ENCODE measurements at places on chromosomes 1 and 21.
A peak's percentile ranks its signal among the peaks of the same experiment; 100 is the strongest.

DNA sequence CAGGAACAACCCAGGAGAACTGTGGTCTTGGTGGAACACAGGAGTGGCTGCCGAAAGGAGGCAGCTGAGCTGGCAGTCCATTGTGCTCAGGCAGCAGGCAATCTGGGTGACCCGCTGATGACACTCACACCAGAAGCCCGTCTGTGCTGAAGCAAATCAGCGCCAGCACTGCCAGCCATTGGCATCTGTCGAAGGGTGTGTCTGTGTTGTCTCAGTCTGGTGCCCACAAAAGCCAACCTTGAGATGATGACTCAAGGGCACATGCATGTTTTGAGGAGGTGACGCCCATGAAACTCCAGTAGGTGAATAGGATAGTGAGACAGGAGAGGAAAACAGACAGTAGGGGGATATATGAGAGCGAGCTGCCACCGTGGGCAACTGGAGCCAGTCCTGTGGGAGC, 167.3 kb downstream of the KAZN start:
- DNase-seq = no peak

DNA sequence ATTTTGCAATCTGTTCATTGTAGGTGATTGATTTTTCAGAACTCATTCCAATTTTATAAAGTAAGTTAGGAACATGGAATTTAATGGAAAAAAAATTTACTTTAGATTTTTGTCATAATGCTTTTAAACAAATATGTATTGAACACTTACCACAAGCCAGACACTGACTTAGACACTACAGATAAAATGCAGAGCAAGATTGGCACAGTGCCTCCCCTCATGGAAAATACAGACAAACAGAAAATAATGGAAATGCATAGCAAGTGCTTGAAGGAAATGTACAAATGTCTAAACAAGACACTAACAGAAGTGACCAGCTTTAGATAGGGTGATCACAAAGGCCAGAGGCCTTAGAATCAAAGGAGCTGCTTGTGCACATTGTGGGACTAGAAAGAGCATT, 260.5 kb upstream of the ADGRL2 start:
- DNase-seq = no peak

GRCh38 chr21:21163904-21164303, 165.7 kb downstream of the NCAM2 start:
- DNase-seq = peak; percentile 68

- DNase-seq = no peak
Measured at GRCh38 chr1:194225821-194226220, 1039.4 kb upstream of the B3GALT2 start.

DNA sequence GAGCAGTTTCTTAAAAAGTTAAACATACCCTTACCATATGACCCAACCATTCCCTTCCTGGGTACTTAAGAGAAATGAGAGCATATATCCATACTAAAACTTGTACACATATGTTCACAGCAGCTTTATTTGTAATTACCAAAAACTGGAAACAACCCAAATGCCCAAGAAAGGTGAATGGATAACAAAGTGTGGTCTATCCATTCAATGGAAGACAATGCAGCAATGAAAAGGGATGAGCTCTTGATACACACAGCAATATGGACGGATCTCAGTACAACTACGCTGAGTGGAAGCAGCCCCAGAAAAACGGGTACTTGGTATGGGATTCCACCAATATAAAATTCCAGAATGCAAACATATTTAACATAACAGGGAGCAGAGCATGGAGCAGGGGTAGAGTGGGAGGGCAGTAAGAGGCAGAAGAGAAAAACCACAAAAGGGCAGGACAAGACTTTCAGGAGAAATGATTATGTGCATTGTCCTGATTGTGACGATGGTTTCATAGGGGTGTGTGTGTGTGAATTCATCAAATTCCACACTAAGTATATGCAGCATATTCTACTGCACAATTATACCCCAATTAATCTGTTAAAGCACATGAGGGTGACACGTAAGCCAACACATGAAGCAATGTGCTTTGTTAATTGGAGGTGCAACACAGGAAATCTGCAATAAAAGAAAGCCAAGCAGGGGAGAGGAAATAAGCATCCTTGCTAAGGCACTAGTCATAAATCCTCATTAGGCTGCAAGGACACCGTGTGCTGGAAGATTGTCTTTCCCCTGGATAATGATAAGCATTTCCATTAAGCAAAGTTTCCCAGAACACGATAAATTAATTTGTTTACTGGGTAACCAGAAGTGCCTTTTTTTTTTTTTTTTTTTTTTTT, 113.1 kb upstream of the KRTAP19-8 start:
- no peak for DNase-seq

GRCh38 chr21:44931137-44931500, 8.7 kb upstream of the SLX9 start:
- no peak for DNase-seq

GRCh38 chr21:37717534-37717933, 198.7 kb downstream of the KCNJ6 start:
- DNase-seq = no peak

DNA sequence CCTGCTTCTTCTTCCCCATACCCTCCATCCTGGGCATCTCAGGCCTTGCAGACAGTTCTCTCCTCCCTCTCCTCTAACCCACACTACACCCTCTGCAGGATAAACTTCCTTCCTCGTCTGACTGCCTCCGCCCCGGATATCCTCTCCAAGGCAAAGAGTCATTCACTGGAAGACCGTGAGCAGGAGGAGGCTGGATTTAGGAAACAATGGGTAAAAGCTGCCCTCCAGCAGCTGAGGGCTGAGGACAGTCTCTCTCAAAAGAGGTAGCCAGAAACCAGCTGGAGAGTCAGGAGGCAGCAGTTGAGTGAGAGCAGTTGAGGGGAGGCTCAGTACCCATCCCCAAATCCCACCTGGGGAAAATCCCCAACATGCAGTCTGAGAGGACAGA, 1.4 kb downstream of the CSRP1 start:
- no peak for DNase-seq

DNA sequence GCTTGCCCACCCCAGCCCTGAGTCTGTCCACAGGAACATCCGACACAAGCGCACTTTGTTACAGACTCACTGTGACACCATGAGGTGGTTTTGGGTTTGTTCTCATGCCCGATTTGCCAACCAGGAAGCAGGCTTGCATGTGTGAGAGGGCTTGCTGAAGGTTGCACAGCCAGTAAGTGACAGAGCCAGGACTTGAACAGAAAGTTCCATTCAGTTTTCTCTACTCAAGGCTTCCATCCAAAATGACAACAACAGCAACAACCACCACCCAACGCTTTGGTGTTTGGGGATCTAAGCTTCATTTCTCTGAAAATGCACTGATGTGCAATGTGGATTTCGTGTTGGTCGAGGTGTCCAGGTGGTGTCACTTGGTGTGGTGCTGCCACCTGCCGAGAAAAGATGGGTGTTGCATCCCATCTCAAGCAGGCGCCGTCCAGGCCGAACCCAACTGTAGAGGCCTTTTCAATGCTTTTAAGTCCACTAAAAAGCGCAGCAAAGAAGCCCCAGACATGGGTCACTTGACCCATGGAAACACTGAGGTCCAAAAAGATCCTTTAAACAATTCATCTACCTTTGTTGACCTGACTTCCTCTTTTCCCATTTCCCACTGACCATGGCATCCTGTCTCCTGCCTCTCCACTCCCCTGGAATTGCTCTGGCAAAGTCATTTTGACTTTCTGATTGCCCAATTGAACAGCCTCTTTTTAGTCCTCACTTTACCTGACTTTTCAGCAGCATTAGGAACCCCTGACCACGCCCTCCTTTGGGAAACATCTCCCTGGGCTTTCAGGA, 12.2 kb downstream of the CITED4 start:
- DNase-seq = peak; percentile 78

- no peak for DNase-seq
Measured at GRCh38 chr1:153202006-153202405, 1.2 kb upstream of the LELP1 start.

GRCh38 chr1:203536980-203537455, 43.1 kb downstream of the OPTC start:
- no peak for DNase-seq

DNA sequence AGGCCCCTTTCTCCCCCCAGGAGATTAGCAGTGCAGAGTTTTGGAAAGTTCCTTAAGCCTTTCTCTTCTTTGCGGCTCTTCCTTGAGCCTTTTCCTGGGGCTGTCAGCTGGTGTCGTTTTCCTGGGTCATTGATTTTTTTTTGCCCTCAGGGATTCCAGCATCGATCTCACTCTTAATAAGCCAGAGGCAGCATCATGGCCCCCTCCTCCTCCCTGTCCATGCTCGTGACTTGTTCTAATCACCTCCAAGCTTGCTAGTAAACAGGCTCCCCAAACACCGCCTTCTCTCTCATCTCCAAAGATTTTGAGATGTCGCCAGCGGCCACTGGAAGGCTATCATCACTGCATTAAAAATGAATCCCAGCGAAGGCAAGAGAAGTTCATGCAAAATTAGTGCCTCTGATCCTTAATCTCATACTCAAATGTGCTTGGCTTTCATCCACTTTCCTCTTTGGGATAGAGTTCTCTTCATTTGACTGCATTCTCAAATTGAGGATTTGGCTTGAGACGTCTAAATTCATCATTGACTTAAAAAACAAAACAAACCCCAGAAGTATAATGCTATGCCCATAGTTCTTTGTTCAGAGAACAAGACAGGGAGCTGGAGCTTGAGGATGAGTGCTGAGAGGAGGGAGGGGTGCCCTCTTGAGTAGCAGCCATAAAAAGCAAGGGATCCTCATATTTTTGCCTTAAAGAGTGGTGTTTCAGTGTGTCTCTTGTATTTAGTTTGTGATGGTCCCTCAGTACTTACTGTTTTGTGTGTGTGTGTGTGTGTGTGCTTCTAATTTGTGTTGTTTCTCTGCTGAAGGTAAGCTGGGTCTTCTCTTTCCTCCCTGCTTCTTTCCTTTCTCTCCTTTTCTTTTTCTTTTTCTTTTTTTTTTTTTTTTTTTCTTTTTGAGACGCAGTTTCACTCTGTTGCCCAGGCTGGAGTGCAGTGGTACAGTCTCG, 3.2 kb downstream of the EVA1C start:
- no peak for DNase-seq

DNA sequence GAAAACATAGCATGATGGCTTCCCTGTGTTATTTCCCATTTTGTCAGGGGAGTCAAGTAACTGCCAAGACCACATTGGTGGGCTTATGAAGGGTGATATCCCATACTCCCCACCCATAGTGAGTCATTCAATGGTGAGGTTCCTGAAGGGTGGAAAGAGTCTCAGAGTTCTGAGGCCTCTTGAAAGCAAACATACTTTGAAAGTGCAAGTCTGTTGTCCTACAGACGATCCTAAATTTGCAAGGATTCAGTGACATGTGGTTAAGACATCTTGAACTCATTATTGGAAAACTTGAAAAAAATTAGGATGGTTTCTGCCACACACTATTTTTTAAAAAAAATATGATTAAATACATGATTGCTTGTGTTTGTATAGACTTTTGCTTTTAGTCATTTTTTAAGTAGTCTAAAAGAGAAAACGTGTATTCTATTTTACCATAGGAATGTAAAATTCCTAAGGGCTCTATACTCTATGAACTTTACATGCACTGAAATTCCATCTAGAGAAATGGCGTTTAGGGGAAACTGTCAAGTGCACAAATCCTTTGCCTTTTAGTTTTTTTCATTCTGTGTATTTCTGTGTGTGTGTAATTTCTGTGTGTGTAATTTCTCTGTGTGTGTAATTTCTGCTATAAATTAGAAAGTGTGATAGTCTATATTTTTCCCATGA, 225.5 kb upstream of the ADAMTS5 start:
- DNase-seq = no peak

DNA sequence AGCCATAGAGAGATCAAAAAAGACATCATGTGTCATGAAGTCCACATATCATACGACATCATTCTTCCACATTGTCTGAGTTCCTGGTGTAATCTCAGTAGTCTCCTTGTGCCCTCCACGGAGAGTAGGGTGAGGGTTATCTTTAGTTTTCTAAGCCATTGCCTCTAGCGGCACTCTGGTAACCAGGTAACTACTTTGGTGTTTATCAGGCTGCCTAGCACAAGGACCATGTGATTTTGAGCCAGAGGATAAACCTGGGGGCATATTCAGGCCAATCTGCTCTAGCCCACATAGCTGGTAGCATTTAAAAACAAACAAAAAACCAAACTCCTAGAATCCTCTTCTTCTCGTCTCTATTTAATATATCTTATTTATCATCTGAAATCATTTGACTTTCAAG, 147.4 kb downstream of the GDAP2 start:
- no peak for DNase-seq

GRCh38 chr1:159548126-159548525, 12.3 kb upstream of the OR10J5 start:
- no peak for DNase-seq

DNA sequence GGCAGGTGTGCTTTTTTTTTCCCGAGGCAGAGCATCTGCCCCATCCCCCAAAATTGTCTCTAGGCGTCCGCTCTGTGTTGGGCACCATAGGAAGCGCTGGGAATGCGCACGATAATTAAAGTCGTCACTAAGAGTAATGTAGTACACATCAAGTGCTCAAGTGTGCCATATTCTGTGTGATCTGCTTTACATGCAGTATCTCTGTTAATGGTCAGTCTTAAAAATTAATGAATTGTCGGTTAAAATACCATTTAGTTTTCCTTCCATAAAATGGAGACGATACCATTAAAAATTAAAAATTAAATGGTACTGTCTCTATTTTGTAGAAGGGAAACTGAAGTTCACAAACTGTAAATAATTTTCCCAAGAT, 544 bp upstream of the CCT8 start:
- no peak for DNase-seq

- DNase-seq = peak; percentile 91
Measured at GRCh38 chr1:31617916-31618746, 642 bp downstream of the HCRTR1 start.

DNA sequence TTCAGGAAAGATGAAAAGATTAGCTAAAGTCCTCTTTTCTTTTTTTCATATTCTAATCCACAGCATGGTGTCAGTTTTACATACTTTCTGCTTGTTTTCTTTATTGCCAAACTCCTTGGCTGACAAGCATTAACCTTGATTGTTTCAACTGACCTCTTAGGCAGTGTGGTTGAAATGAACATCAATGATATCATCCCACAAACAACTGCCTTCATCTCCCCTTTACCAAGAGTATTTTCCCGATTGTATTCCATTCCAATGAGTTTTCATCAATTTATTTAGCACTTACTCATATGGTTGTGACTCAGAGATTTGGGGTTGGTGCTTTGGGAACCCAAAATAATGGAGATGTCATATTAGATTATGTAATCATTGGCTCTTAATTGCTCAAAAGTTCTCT, 71.8 kb downstream of the SPAG17 start:
- no peak for DNase-seq

- no peak for DNase-seq
Measured at GRCh38 chr1:36510418-36510817, 27.7 kb upstream of the CSF3R start.

GRCh38 chr1:20325844-20326420, 35.3 kb downstream of the VWA5B1 start:
- no peak for DNase-seq

Measured in D341Med (cell line).